ENCODE measurements at places on chromosomes 12 and 14. TPM values are rescaled to one million over a fixed set of nuclear protein-coding genes. Genes with fewer than 3 reads are reported as not detected.

DNA sequence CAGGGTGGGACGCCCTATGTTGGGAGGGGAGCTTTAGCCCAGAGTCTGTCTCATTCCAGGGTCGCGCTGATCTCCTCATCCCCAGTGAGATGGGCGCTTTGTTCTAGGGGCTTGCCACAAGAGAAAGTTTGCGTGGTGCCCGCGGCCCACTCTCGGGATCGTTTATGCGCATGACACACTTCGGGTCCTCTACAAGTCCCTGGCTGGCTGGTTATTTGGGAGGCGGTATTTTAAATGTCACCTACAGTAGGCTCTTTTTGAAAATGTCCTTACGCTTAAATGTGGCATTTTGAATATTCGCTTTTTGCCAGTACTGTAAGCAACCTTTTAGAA, 541 bp downstream of the GOLT1B start:
- DNase-seq, result no peak

- DNase-seq, result no peak
These were observed 17.1 kb upstream of the STYK1 start for GRCh38 chr12:10690906-10691305.

The C12orf42 gene
- not detected for total RNA-seq

DNA sequence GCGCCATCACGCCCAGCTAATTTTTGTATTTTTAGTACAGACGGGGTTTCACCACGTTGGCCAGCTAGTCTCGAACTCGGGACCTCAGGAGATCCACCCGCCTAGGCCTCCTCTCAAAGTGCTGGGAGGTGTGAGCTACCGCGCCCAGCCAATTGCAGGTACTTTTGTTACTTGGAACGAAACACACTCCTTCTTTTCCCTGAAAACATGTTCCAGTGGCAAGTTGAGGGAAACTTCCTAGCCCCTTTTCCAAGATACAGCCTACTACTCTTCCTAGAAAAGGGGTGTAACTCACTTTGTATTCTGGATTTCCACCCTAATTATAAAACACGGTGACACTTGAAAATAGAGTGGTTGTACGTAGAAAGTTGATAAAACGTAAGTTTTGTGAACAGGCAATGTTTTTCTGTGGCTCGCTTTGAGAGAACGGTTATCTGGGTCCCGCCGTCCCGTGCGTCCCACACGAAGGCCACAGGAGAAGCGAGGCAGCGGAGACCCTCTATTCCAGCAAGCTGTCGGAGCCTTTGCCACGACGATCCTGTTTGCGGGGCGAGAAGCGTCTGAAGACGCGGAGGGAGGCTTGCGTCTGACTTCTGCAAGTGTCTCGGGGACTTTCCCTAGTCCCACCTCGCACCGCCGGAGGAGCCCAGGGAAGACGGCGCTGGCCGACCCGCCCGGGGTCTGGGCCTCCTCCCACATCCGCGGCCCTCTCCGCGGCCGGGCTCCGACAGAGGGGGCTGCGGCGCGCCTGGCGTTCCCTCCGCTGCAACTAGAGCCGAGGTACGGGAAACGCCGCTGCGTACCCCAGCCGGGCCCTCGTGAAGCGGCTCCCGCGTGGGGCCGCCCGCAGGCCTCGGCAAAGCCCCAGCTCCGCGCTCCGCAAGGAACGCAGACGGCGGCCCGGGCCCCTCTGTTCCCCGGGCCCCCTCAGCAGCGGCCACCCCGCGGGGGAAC, 745 bp downstream of the CDCA4 start:
- DNase-seq, result peak; percentile 65

DNA sequence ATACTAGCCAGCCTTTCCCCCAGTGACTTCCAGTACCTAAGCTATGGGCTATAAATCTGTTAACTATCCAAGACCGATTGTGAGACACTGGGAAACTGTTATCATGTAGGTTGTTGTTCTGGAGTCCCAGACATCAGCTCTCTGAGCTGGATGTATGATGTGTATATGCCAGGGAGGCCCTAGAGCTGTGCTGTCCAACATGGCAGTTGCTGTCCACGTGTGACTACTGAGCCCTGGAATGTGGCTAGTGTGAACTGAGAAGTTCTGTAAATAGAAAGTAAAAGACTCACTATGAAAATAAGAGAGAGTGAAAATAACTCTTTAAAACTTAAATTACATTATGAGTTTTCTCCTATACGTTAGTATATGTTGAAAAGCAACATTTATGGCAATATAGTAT, 755.8 kb upstream of the FBXO33 start:
- DNase-seq, result no peak

All from left colon (tissue), 2 donors.